ENCODE measurements at places on chromosomes 7 and 10.

DNA sequence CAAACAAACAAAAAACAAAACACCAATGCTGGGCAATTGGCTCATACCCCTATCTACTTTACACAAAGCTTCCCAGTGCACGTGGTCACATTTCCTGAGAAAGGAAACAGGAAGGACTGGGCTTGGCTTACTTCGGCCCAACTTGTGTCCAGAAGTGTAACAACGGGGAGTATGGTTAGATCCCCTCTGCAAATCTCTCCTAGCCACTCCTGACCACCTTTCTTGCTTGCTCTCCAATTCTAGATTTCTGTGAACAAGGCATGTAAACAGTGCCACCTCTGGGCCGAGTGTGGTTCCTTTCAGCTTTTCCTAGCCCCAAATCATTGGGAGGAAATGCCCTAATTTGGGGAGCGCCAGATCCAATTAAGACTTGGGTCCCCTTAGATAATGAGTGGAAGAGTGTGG lies 21.0 kb upstream of the FRAT2 start:
- no peak for DNase-seq

DNA sequence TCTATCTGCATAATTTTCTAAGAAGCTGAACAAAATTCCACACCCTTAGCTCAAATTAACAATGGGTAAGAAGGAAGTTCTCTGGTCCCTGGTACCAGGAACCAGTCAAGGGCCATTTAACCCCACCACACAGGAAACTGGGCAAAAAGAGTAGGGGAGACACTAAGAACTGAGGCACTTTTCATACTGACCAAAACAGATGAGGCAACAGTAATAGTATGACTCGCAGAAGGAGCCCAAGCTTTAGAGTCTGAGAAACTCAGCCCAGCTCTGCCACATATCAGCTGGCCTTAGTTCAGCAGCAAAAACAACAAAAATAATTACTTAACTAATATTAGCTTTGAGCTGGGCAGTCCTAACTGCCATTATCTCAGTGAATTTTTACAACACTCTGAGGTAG lies 221.2 kb downstream of the FAM107B start:
- DNase-seq: peak; percentile 37

- DNase-seq: no peak
Measured at GRCh38 chr7:128849804-128850490, 12.7 kb upstream of the ATP6V1F start.

DNA sequence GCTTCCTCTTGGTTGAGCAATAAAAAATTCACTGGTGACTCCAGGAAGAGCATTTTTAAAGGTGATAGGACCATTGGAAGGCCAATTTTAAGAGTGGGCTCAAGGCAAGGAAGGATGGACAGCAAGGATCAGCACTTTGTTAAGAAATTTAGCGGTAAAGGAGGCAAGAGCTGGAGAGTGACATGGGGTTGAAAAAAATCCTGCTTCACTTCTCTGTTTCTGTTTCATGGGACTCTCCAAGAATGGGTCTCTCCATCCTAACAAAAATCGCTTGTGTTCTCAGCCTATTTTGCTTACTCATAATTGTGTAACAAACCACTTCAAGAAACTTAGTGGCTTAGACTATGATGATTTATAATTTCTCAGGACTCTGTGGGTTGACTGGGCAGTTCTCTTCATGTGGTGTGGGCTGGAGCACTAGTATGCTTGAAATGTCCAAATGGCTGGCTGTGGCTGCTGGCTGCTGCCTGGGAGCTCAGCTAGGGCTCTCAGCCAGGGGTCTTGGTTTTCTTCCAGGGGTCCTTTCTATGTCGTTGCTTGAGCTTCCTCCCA lies 59.8 kb upstream of the ZNRF2 start:
- peak; percentile 26 for DNase-seq

DNA sequence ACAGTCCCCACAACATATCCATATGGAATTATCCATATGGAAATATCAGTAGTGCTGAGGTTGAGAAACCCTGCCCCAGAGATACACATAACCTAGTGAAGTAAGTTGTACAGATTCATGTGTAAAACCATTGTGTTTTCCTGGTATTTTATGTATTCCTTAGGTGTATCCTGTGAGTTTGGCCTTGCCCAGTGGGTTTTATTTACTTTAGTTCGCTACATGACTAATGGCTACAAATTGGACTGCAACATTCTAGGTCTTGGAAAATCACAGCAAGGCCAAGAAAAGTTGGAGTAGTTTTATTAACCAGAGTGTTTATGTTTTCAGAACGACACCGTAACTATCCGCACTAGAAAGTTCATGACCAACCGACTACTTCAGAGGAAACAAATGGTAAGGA lies 1.4 kb downstream of the RPS24 start:
- no peak for DNase-seq

DNA sequence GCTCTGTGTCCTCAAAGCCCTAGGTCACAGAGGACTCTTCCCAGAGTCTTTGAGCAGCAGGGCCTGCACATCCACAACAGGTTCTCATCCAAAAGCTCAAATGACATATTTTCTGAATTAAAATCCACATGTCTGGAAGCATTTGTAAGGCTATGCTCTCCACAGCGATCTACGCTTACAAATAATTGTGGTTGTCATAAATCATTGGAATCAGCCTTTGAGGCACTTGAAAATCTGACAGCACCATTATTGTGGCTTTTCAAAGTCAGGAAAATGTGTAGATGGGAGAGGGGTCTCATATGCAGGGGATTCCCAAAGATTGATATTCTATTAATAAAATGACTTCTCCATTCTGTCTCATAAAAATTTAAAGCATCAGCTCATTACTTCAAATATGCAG lies 16.3 kb downstream of the GPR26 start:
- no peak for DNase-seq

GRCh38 chr7:2301511-2301863 lies 12.8 kb downstream of the SNX8 start:
- no peak for DNase-seq

GRCh38 chr10:7038416-7038815 lies 372.4 kb downstream of the SFMBT2 start:
- DNase-seq: no peak

GRCh38 chr10:17626656-17627055 lies 9.5 kb upstream of the HACD1 start:
- no peak for DNase-seq

DNA sequence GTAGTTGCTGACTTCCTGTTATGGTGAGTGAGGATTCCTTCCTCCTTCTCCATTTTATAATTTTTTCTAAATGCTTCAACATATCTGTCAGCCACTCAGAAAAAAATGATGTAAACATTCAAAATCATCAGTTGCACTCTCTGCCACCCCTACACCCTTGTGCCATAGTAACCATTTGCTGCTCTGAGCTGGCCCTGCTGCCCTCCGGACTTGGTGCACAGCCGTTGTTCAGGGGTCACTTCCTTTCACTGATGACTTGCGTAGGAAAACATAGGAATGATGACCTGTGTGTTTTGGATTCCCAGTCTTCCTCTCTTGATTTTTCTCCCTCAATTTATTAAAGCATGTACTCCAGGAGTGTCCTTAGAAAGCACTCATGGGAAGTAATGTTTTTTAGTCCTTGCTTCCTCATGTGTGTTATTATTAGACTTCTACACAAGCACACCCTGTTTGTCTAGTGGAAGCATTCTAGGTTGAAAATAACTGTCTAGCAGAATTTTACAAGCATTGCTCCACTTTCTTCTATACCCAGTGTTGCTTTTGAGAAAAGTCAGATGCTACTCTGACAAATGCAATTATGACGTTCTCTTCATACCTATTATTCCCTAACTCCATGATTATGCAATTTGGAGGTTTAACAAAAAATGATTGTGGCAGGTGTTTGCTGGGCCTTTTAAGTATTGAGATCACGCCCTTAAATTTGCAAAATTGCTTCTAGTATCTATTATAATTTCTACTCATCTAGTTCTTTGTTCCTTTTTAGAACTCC lies 62.6 kb upstream of the MTPN start:
- no peak for DNase-seq

DNA sequence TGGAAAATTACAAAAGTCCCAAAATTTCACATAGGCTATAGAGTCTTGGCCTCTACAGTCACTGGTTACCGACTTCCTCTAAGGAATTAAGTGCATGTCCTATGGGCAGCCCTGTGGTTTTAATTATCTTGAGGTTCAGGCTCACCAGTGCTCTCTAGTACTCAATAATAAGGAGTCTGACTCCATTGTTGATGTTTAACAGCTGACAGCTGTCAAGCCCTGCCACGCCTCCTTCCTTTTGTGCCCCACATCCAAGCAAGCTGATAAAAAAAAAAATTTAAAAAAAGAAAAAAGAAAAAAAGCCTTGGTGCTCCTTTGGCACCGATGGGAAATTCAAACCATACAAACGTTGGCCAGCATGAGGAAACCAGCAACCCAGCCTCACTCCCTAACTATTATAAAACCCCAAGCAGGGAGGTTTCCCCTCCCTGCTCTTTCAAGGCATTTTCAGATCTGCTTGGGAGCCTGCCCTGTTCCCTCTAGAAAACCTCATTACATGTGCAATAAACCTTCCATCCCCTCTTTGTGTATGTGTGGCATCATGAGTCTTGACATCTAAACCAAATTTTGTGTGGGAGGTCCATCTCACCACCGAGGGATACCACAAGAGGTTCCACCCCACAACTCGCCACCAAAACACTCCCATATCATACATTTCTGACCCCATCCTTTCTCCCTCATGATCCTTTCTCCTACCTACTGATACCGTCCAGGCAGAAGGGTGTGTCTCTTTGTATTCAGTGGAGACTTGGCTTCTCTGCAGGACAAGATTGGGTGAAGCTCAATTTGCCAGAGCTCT lies 70.9 kb upstream of the CCDC71L start:
- no peak for DNase-seq

GRCh38 chr10:62373995-62374861 lies at the start of gene ZNF365:
Gene ZNF365, plus strand, starts transcription at chr10:62374369. Its CDS starts 1,825 bp downstream, at chr10:62376194.
- no peak for DNase-seq

DNA sequence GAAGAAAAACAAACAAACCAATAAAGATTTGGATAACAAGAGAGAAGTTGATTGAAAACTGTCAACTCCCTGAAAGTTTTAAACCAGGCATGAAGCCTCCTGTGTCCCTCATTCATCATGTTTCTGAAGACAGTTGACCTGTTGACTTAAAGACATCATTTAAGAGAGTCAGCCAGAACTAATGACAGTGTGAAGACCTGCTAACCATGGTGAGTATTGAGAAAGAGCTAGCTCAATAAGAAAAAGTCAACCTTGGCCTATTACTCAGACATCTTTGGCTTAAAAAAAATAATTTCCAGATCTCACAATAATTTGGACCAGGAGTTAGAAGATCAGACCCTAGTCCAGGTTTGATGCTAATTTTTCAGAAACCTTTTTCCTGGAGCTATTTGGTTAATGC lies 45.3 kb upstream of the ANKRD1 start:
- DNase-seq: no peak

DNA sequence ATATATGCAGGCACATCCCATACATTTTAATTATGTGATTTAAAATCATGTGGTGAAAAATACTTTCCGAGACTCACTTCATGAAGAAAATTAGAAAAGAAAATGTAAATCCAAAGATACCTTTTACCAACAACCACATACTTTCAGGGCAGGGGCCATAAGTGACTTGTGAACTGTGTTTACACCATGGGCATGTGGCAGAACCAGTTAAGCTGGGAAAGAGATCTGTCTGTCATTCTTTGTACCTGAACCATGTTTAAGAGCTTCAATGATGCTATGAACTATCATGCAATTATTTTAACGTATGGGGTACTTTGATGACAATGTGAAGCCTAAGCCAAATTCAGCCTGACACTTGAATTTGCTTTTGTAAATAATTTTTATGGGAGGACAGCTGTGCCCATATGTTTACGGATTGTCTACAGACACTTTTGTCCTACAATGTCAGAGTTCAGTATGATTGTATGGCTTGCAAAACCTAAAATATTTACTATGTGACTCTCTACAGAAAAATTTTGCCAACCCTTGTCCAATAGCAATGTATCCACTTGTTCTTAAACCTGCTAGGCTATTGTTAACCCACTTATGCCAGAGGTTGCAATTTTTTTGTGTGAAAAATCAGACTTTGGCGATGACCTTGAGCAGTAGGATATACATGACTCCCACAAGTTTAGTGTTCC lies 654.6 kb downstream of the TNS3 start:
- no peak for DNase-seq

DNA sequence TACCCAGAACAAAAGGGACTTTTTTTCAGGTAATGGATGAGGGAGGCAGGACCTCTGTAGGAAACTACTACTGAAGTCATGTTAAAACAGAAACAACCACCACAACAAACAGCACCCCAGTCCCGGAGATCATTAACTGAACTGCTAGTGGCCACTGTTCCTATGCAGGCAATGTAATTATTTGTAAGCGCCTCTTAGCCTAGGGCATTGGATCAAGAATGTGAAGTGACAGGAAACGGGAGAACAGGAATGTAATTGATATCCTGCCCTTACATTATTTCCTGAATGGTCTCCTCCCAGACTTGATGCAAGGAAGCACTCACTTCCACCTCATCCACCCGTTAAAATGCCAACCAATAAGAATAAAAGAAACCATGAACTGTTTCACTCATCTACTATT lies 16.7 kb upstream of the GAD2 start:
- no peak for DNase-seq

DNA sequence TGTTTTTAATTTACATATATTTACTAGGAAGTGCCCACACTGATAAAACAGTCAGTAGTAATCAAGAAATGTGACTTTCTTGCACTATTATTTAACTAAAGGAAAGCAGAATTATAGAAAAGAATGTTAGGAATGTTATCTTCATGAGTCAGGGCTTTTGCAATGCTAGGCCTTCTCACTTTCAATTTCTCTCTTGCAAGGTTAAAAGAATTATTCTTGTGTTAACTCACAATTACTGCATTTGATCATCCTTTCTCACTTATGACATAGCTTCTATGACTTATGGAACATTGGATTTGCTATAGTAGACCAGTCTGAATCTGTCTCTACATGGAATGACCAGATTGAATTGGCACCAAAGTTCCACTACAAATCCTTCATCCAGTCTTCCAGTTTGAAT lies 192.4 kb downstream of the SDK1 start:
- DNase-seq: peak; percentile 2

DNA sequence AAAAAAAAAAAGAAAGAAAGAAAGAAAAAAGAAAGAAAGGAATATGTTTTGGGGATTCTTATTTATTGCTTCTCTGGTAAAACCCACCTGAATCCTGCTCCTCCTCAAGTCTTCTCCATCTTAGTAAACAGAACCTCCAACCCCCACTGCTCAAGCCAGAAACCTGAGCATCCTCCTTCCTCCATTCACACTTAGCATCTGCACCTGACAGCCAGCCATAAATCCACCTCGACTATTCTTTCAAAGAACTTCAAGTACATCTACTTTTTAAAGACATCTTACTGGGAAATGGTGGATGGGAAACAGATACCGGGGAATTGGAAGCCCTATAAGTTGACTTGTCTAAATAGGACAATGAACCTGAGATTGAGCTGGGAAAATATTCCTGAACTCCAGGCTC lies 519.9 kb upstream of the DPP6 start:
- no peak for DNase-seq

- DNase-seq: no peak
Measured at GRCh38 chr7:99156649-99157048, 12.7 kb upstream of the SMURF1 start.

GRCh38 chr10:124517931-124518330 lies 56.3 kb downstream of the LHPP start:
- DNase-seq: no peak

- DNase-seq: no peak
Measured at GRCh38 chr10:91350651-91351081, 59.5 kb upstream of the HECTD2 start.

Measured in AG04449 (cell line).